Endothelial cell of umbilical vein (primary cell): ENCODE measurements at places on chromosomes 1 and 21. TPM values are rescaled to one million over a fixed set of nuclear protein-coding genes. Genes with fewer than 3 reads are reported as not detected.

Gene DMBX1
- total RNA-seq, result not detected in 2 replicates

Gene GNG12
- 145 and 152 TPM in 2 replicates for total RNA-seq

Gene JAM2
- 0.20 and 1.1 TPM in 2 replicates for total RNA-seq

Gene AIRE
- 0.11 TPM in 1 of 2 replicates, not detected in the other for total RNA-seq

GRCh38 chr1:20220036-20220435 is 33.7 kb upstream of the PLA2G2C start:
- no peaks in the 10 kb centered on the region for H3K36me3 ChIP-seq
- H3K27ac ChIP-seq, result no peak overlapping the region
- DNase-seq, result no peak
- no peaks in the 10 kb centered on the region for H3K4me1 ChIP-seq
